Activated T-helper 2 cell treated with anti-CD3 and anti-CD28 coated beads, Interferon-gamma antibody, Interleukin-2, Interleukin-4, amounts not matched to agents 10 μg/mL and 5 μg/mL and 100 μg/mL, durations not matched to agents 14 hours and 24 hours and 36 hours (primary cell): ENCODE measurements at places on chromosomes 2 and 18.

GRCh38 chr18:79422022-79422782 lies 26.5 kb downstream of the NFATC1 start:
- H3K4me1 ChIP-seq = peaks cover 13% of the 10 kb centered on the region
- no peak overlapping the region for H3K4me3 ChIP-seq
- H3K27me3 ChIP-seq = no peaks in the 10 kb centered on the region

DNA sequence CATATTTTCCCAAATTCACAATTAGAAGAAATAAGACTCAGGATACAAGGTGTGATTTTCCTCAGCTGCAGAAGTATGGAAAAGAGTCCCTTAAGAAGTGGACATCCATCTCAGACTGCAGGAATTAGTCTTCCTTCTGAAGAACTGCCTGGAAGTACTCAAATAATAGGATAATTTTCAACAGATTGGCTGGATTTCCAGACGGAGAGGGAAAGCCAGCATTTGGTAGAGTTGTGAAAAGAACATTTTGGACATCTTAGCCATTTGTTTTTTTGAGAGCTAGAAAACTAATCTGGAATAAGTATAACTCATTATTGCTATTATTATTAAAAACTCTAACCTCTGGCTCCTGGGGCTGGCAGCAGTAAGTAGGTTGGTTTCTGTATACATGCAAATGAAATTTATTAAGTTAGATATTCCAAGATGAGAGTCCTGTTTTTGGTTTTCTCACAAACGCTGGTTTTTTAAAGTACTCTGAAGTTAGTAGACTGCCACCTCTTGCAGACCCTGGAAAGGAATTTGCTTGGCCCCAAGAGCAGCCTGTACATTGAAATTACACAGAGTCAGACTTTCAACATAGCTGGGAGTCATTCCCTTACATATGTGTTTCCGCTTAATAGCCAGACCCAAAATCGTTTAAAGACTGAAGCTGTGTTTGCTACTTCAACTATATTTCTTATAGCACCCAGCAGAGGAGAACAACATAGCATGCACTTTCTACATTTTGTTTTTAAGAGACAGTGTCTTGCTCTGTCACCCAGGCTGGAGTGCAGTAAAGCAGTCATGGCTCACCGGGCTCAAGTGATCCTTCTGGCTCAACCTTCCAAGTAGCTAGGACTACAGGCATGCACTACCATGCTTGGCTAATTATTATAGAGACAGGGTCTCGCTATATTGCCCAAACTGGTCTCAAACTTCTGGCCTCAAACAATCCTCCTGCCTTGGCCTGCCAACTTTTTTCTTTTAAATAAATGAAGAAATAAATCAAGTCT lies 142.4 kb downstream of the THADA start:
- no peaks in the 10 kb centered on the region for H3K27me3 ChIP-seq
- no peak for DNase-seq
- no peak overlapping the region for H3K27ac ChIP-seq
- peaks cover 31% of the 10 kb centered on the region for H3K4me1 ChIP-seq

GRCh38 chr2:8892111-8892510 lies 54.7 kb upstream of the KIDINS220 start:
- H3K36me3 ChIP-seq = no peaks in the 10 kb centered on the region
- H3K4me1 ChIP-seq = no peaks in the 10 kb centered on the region
- no peak overlapping the region for H3K27ac ChIP-seq
- H3K27me3 ChIP-seq = peaks cover 3% of the 10 kb centered on the region
- no peak for DNase-seq

- no peaks in the 10 kb centered on the region for H3K27me3 ChIP-seq
- no peak for DNase-seq
- no peaks in the 10 kb centered on the region for H3K36me3 ChIP-seq
- no peak overlapping the region for H3K27ac ChIP-seq
These were observed 58.4 kb downstream of the TPGS2 start for GRCh38 chr18:36770315-36770946.

DNA sequence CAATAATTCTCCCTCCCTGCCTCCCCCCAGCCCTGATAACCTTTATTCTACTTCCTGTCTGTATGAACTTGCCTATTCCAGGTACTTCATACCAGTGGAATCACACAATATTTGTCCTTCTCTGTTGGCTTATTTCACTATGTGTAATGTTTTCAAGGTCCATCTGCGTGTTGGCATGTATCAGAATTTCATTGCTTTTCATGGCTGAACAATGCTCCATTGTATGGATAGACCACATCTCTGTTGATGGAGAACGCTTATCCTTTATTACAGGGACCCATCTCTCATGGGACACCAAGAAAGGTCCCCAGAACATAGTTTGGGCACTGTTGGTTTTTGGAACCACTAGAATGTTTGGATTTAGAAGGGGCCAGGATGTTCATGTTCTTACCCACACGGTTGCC lies 40.2 kb downstream of the ATOH8 start:
- no peak for DNase-seq
- H3K36me3 ChIP-seq = no peaks in the 10 kb centered on the region
- H3K27ac ChIP-seq = no peak overlapping the region
- H3K27me3 ChIP-seq = peaks cover 16% of the 10 kb centered on the region
- no peak overlapping the region for H3K4me3 ChIP-seq
- no peaks in the 10 kb centered on the region for H3K4me1 ChIP-seq

DNA sequence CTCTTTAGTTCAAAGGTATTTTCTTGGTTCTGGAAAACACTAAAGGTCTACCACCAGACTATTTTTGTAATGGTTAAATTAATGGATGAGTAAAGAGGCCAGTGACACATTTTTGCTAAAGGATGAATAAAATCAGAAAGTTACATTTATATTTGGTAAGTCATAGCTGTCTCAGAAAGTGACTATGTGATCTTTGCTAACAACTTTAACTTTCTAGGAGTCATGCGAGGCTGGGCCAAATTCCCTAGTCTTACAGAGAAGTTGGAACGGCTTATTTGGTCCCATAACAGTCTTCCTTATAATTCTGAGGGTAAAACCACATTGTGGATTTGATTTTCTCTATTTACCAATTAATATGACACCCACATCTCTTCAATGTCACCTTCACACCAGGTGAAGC lies 198.1 kb downstream of the PDE1A start:
- no peak overlapping the region for H3K4me3 ChIP-seq
- H3K36me3 ChIP-seq = no peaks in the 10 kb centered on the region
- H3K4me1 ChIP-seq = no peaks in the 10 kb centered on the region
- no peak overlapping the region for H3K27ac ChIP-seq
- H3K27me3 ChIP-seq = no peaks in the 10 kb centered on the region

- H3K4me3 ChIP-seq = no peak overlapping the region
- no peak overlapping the region for H3K27ac ChIP-seq
- no peaks in the 10 kb centered on the region for H3K27me3 ChIP-seq
- no peaks in the 10 kb centered on the region for H3K4me1 ChIP-seq
- H3K36me3 ChIP-seq = no peaks in the 10 kb centered on the region
These were observed 259.8 kb upstream of the LYPD1 start for GRCh38 chr2:132929786-132930185.

GRCh38 chr2:169823996-169824372 lies 721 bp downstream of the METTL5 start:
- no peaks in the 10 kb centered on the region for H3K27me3 ChIP-seq
- peaks cover 48% of the 10 kb centered on the region for H3K36me3 ChIP-seq
- no peak for DNase-seq
- peak overlapping the region; percentile 79 for H3K27ac ChIP-seq
- peak overlapping the region; percentile 93 for H3K4me3 ChIP-seq

- H3K4me3 ChIP-seq = peak overlapping the region; percentile 3
- H3K36me3 ChIP-seq = no peaks in the 10 kb centered on the region
- H3K4me1 ChIP-seq = peaks cover 7% of the 10 kb centered on the region
- peaks cover 3% of the 10 kb centered on the region for H3K27me3 ChIP-seq
- no peak overlapping the region for H3K27ac ChIP-seq
- no peak for DNase-seq
These were observed 463.6 kb upstream of the CRIM1 start for GRCh38 chr2:35891936-35892335.

DNA sequence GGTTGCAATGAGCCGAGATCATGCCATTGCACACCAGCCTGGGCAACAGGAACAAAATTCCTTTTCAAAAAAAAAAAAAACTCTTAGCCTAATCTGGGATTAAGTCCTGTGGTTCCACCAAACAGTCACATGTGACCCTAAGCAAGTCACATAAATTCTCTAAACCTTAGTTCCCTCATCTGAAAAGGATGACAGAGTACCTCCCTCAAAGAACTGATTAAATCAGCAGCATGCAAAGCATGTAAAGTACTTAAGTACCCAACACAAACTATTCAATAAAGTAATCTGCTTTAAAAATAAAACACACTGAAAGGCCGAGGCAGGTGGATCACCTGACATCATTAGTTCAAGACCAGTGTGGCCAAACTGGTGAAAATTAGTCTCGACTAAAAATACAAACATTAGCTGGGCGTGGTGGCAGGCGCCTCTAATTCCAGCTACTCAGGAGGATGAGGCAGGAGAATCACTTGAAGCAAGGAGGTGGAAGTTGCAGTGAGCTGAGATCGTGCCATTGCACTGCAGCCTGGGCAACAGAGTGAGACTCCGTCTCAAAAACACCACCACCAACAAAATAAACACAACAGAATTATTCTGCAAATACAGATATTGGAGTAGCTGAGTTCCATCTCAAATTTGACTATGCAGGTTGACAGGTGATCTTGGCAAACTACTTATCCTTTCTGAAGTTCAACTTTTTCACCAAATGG lies 7.0 kb downstream of the USP34 start:
- no peak overlapping the region for H3K4me3 ChIP-seq
- H3K4me1 ChIP-seq = peaks cover 26% of the 10 kb centered on the region
- no peak for DNase-seq
- peaks cover 14% of the 10 kb centered on the region for H3K36me3 ChIP-seq
- H3K27ac ChIP-seq = no peak overlapping the region

DNA sequence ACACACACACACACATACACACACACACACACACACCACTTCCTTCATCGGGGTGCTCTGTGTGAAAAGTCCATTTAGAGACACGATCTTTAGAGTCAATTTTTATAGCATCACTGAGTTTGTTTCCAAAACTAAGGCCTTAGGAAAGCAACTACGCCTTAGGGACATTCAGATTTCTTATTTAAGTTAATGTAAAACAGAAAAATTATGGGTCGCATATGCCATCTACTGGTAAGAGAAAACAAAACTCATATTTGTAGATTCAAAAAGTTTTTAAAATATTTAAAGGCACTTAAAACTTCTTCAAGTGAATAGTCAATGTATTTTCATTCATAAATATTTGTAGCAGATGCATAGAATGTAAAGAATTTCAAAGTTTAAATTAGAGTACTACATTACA lies 166.2 kb downstream of the ATAD2B start:
- H3K4me1 ChIP-seq = peaks cover 14% of the 10 kb centered on the region
- H3K36me3 ChIP-seq = peaks cover 39% of the 10 kb centered on the region
- no peaks in the 10 kb centered on the region for H3K27me3 ChIP-seq
- no peak for DNase-seq
- no peak overlapping the region for H3K4me3 ChIP-seq

GRCh38 chr2:20178249-20178607 lies 46.7 kb downstream of the SDC1 start:
- H3K27ac ChIP-seq = no peak overlapping the region
- DNase-seq = no peak
- H3K27me3 ChIP-seq = no peaks in the 10 kb centered on the region
- H3K4me3 ChIP-seq = no peak overlapping the region
- no peaks in the 10 kb centered on the region for H3K4me1 ChIP-seq

GRCh38 chr2:71898375-71898774 lies 249.3 kb downstream of the CYP26B1 start:
- peaks cover 2% of the 10 kb centered on the region for H3K27me3 ChIP-seq
- no peak overlapping the region for H3K27ac ChIP-seq
- no peak for DNase-seq
- H3K36me3 ChIP-seq = no peaks in the 10 kb centered on the region

DNA sequence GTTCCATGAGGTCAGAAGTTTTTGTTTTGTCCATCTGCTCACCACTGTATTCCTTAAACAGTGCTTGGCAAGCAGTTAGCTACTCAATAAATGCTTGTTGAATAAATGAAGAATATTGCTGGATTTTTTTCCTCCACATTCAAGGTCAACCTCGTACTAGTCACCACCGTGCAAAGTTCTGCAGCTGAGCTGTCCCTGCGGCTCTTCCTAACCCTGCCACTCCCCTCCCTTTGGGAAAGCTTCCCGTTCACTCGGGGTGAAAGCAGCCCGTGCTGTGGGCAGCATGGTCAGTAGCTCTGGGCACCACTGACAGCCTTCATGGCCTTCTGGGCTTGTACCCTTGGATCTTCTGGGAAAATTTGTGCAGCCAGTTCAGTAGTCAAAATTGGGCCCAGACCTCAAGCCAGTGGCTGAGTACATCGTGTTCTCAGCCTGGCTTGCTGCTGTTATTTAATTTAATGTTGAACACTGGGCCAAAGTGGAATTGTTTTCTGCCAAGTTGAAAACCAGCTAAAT lies 469.3 kb upstream of the RAB12 start:
- no peak for DNase-seq
- H3K4me3 ChIP-seq = no peak overlapping the region
- H3K27me3 ChIP-seq = no peaks in the 10 kb centered on the region
- H3K4me1 ChIP-seq = no peaks in the 10 kb centered on the region
- no peak overlapping the region for H3K27ac ChIP-seq

DNA sequence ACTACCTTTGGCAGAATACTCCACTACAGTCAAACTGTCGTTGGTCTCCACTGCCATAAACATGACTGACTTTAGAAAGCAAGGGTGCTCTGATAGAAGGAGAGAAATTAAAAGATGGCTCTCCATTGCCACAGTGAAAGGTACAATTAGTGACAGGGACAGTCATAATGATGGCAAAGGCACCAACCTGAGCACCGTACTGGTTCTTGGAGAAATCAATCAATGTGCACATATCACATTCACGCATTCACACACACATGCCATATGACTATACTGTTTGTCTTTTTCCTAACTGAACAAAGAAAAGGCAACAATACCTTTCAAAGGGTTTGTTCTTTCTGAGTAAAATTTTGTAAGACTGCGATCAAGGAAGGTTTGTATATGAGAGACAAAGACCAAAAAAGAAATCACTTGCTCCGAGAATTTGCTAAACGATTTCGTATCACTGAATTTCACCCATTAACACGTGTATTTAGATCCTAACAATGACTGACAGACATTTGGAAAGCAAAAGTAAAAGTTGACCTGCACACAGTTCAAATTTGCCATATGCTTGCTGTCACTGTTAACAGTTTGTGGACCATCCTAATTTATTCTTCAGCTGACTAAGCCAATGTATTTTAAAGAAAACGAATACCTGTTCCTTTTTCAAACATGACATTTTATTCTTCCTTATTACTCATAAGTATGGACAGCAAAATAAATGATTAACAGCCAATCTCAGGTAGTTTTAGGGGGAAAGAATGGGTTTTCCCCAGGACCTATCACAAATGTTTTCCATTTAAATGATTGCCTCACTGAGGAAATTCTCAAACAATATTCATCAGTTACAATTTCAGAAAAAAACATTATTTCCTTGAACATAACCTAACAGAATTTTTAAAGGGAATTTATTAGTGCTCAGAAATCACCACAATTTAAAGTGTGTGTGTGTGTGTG lies 644.4 kb downstream of the ZEB2 start:
- DNase-seq = no peak
- no peak overlapping the region for H3K4me3 ChIP-seq
- no peaks in the 10 kb centered on the region for H3K36me3 ChIP-seq
